ENCODE measurements at places on chromosomes 12 and 14. TPM values are rescaled to one million over a fixed set of nuclear protein-coding genes. Genes with fewer than 3 reads are reported as not detected.

The CHMP4A gene
- 42.1 TPM for polyA plus RNA-seq

DNA sequence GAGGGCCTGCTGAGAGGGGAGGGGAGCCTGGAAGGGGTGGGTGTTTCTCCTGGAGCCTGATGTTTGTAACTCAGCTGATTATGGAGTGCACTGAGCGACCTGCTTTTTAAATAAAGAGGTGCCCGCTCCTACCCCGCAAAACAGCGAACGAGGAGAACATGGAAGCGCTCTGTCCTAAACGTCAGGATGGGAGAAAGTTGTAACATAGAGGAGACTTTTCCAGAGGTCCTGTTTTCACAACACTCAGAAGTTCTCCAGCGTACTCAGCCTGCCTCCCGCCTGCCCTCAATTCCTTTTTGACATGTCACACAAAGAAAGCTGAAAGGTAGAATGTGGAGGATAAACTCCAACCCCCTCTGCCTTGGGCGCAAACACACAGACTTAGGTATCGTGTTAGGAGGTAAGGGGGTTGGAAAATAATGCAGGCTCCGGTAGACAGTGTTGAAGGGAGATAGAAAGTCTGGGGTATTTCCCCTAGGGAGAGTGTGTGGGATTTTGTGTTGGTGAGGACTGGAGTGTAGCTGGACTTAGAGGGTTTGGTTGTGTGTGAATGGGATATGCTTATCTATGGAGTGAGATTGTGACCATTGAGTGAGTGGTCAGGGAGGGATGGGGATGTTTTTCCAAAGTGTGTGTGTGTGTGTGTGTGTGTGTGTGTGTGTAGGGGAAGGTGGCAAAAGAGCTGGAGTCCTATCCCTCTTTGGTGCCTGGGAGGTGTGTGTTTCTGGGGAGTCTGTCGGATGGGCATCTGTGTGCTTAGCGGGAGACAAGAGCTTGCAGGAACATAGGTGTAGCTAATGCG lies 2.1 kb downstream of the NTF3 start:
- DNase-seq: no peak

- DNase-seq: no peak
These were observed 283.3 kb downstream of the RPL10L start for GRCh38 chr14:46368275-46368674.

DNA sequence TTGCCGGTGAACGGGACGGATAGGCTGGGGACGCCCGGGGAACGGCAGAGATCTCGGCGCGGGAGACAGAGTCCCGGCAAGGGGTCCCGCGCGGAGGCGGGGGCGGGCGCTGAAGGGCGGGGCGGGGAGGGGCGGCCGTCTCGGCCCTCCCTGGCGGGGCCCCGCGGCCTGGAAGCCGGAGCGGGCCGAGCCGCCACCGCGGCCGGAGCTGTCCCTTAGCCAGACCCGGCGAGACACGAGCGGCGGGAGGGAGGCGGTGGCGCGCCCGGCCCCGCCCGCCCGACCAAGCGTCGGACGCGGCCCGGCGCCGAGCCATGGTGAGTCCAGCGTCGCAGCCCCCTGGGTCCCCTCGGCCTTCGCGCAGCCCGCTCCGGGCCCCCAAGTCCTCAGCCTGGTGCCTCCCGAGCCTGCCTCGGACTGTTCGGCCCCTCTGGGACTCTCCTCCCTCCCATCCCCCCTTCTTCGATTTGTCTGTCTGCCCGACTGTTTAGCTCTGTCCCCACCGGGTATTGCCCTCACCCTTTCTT lies at the start of gene ARHGEF40:
ARHGEF40 (plus strand) TSS at position 222 of the 527 bp plus-strand sequence; CDS start at position 315, 93 bp downstream.
- DNase-seq: peak; percentile 86

DNA sequence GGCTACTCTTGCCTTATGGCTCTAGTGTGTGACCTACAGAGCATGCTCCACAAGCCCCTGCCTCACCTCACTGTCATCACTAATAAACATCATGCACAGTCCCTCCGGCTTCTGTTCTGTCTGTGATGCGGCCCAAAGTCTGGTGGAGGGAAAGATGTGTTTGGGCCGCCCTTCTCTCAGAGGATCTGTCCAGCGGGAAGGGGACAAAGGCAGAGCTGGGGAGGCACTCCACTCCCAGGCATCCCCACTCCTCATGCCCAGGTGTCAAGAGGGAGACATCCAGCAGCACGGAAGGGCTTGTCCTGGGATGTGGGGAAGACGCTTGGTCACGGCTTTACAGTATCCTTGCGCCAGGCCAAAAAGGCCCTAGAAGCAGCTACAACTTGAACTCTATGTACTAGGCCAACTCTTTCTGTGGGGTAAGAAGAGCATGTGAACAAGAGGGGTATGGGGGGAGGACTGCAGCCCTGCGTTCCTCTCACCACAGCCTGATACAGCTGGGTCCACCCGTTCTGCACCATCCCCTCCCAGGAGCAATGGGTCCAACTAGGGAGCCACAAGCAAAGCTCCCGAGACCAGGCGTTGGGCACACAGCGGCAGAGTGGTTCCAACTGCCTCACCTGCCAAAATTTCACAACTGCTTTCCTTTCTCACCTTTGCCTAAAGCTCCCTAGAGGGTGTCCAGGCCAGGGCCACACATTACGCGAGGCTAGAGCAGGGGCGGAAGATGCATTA lies 10.7 kb downstream of the CACNB3 start:
- no peak for DNase-seq
